ENCODE measurements at places on chromosomes 7 and 10.
A peak's percentile ranks its signal among the peaks of the same experiment; 100 is the strongest.

GRCh38 chr10:79320820-79321493 is 26.3 kb upstream of the PPIF start:
- DNase-seq = peak; percentile 98

- no peak for DNase-seq
These were observed 409.0 kb upstream of the MGMT start for GRCh38 chr10:129057856-129058663.

DNA sequence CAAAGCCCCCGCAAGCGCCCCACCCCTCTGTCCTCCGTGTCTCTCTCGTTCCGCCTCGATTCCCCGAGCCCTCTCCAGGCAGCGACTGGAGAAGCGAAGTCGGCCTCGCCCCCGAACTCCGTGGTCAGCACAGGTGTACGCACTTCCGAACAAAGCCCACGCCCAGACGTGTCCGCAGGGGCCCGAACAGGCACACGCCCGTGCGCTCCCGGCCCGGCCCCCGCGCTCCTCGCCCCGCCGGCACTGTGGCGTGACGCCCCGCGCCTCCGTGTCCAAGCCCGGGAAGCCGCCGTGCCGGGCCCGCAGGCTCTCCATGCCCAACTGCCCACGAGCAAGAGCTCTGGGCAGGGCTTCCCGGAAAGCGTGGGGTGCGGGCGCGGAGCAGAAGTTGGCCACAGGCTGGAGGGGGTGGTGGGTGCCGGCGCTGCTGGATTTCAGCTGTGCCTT is 662 bp downstream of the NRCAM start:
- DNase-seq = no peak

DNA sequence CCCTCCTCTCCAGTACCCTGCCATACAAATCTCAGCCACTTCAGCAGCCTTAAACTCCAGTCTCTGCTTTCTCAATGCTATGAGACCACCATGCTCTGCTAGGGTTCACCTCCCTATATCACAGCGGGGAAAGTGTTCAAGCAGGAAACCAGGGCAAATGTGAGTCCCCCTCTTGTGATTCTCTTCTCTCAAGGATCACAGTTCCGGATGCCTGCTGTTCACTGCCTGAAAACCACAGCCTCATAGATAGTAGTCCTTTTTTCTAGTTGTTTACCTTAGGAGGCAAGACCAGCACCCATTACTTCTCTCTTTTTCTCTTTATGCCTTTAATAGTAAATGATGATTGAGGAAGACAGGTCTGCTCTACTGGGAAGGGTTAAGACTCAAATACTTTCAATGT is 100.8 kb downstream of the SGMS1 start:
- DNase-seq = no peak

DNA sequence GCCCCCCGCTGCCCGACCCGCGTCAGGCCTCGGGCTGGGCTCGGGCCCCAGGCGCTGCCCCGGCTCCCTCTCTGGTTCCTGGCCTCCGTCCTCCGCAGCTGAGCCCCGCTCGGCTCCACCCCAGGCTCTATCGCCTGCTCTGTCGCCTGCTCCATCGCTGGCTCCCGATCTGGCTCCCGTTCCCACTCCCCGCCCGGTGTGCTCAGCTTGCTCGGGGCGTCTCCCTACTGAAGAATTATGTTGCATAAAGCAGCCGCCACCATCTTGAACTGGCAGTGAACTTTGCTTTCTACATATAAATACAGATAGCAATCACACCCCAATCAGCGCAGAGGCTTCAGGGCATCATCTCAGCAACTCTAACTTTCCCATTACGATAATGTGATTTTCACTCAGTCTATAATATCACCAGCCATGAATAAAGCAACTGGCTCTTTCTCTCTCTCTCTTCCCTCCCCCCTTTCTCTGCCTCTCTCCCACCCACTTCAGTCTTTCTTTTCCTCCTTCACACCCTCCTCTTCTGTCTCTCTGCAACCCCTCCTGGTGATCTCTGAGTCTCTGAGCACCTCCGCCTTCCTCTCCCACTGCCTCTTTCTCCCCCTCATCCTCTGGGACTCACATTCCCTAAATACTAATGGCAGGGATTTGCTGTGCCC is 43.3 kb upstream of the BTRC start:
- no peak for DNase-seq

DNA sequence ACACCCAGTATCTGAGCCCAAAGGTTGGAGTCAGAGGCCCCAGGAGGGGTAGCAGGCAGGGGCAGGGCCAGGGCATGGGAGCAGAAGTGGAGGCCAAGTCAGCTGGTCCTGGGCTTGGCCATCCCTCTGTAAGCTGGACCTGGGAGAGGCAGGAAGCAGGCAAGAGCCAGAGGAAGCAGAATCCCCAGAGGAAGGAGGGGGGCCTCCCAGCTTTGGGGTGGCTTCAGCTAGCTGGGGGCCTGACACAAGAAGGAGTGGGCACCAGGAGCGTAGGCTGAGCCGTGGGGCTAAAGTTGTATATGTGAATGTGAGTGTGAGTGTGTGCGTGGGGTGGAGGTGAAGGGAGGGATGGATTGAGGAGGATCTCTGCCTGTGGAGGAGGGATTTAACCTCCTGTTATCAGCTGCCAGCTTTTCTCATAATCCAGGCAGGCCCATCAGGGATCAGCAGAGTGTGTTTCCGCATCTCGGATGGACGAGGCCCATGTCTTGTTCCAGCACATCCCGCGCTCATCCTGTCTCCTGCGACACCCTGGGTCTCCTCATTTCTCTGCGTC is 54.0 kb downstream of the NEURL1 start:
- no peak for DNase-seq

DNA sequence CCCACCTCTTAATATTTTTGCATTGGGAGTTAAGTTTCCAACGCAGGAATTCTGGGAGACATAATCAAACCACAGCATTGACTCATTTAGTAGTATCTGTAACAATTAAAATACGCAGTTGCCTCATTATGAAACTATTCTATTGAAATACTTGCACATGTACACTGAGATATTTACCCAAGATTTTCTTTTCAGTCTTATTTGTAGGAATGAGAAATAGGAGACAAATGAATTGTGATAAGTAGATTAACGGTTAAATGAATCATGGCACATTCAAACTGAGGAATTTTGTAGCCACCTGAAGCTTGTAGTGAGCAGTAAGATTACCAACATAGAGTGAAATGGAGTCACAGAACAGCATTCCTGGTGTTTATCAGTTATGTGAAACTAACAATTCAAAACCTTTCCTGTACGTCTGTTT is 18.1 kb downstream of the RP9 start:
- DNase-seq = peak; percentile 51

DNA sequence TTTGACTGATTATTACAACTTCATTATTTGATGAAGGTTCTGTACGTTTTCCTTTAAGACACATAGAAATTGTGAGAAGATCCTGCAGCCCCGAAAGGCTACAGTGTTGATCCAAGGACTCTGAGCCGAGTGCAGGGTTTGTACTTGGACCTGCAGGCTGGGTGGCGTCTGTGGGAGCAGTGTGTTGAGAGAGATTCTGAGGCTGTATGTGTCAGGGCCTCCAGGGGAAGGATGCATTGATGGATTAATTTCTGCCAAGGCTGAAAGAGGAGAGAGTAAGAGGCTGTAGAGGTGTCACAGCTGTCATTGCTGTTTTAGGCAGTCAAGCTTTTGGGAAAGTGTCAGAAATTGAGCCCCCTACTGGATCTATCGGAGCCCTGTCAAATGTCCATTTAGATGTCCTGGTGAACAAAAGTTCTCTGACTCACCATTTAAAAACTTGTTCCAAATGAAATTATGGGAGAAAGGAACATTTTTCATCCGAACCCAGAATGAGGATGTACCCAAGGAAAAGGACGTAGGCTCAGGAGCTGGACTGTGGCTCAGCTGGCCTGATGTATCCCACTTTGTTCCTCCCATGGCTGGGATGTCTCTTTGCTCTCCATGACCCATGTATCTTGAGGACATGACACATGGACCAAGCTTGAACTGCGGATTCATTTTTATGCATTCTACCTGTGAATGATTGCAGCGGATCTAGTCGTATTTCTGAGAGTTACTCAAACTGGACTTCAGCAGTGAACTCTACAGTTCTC is 102.2 kb downstream of the TCF7L2 start:
- DNase-seq = no peak

DNA sequence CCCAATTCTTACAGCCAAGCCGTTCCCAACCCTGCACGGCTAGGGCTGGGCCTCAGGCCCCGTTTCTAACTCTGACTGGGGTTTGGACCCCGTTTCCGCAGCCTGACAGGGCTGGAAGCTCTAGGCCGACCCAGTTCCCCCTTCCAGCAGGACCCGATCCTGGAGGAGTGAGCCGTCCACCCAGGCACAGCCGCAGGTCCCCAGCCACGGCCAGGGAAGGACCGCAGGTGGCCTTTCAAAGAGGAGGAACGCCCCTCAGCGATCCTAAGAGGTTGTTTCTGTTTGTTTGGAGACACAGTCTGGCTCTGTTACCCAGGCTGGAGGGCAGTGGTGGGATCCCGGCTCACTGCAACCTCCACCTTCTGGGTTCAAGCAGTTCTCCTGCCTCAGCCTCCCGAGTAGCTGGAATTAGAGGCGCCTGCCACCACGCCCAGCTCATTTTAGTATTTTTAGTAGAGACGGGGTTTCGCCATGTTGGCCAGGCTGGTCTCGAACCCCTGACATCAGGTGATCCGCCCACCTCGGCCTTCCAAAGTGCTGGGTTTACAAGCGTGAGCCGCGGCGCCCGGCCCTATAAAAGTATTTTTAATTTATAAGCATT is 778 bp upstream of the GET4 start:
- no peak for DNase-seq

- no peak for DNase-seq
These were observed 20.6 kb downstream of the WIPF3 start for GRCh38 chr7:29826904-29827303.

GRCh38 chr7:46508583-46508982 is 587.5 kb upstream of the IGFBP3 start:
- DNase-seq = no peak

DNA sequence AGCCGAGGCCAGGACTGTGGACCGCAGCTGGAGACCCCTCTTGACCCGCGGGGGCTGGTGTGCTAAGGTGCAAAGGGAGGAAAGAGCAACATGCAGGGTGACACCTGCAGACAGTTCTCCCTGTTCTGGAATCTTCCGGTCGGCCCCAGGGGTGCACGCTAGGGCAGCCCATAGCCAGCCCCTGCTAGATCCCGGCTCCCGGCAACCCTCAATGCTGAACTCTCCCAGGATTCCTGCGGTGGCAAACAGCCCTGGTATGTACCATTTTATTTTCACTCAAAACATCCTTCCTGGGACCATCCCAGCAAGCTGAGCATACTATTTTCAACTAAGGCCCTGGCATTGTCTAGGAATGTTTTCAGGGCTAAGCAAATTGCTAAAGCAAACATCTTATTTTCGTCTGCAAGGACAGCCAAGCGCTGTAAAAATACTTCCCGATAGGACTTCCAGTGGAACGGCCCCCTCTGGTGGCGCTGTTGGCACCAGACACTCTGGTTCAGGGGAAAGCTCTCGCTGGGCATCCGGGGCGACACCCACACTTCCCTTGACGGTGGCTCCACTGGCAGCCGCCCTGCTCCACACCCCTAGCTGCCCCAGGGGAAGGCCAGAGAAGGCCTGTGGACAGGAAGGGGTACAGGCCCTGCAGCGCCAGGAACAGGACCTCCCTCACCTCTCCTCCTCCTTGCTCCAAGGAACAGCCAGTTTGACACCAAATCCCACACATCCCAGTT is 99.4 kb downstream of the CTBP2 start:
- peak; percentile 91 for DNase-seq

DNA sequence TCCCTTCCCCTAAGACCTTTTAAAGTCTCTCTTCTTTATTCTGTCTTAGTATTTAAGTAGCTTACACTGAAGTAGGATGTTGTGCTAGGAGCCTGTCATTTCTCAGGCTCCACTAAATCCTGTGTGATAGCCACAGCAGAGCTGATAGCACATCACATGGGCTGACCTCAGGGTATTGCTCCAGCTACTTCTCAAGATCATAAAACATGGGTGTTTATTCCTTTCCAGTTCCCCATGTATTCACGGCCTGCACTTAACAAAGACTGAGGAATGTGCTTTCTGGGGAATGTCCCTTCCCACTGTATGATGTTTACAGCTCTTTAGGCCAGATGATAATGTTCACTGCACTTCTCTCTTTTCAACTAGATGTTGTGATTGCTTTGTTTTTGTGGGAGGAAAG is 1086.8 kb downstream of the KCNMA1 start:
- peak; percentile 3 for DNase-seq

GRCh38 chr7:41491883-41492471 is 210.9 kb downstream of the INHBA start:
- no peak for DNase-seq

DNA sequence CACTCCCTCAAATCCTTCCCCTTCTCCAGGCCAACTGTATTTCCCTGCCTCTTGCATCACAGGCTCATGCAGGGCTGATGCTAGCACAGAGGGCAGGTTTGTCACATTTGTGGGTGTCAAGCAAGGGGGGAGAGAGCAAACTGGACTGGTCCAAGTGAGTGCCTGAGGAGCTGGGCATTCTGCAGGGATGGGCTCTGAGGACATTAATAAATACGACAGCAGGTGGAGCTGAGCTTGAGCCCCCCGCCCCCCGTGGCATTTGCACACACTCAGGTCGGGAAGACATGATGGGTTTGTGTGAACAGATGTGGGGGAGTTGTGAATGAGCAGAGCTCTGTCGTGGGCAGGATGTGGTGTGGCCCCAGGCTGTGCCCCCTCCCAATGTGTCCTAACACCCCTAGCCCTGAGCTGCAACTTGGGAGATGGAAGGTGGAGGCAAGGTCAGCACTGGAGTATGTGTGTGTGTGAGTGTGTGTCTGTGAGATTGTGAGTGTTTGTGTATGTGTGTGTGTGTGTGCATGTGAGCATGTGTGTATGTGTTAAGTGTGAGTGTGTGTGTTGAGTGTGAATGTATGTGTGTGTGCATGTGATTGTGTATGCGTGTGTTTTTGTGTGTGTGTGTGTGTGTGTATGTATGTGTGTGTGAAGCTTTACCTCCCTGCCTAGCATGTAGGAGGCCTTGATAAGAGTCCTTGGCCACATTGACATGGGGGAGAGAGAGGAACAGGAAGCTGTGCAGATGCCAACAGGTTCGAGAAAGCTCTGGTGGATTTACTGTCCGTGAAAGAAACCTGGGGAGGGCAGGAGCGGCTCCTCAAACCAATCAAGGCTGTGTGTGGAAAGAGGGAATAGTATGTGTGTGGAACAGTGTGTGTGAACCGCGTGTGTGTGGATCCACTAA is 9.1 kb downstream of the RASSF4 start:
- DNase-seq = no peak
